Neural crest cell (in vitro differentiated cells): ENCODE measurements at places on chromosomes 6 and 20. TPM values are rescaled to one million over a fixed set of nuclear protein-coding genes. Genes with fewer than 3 reads are reported as not detected.

DNA sequence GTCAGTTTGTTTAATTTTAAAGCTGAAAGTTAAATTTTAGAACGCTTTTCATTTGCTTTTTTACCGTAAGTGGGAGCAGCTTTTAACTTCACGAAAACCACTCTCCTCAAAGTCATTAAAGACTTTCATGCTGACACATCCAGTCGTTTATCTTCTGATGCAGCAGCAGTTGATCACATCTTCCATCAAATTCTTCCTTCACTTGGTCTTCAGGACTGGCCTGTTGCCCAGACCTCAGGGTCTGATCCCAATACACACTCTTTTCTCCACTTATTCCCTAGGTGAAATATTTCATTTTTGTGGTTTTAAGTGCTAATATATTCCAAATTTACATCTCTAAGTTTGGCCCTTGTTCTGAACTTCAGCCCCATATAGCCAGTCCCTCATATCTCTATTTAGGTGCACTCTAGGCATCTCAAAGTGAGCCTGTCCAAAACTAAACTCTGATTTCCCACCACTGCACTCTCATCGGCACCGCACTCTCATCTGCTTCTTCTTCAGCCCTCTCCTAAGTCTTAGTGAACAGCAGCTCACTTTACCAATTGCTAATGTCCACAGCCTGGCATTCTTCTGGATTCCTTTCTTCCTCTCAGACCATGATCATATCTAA, 20.4 kb downstream of the AFDN start:
- H3K27ac ChIP-seq: no peak overlapping the region
- peaks cover 2% of the 10 kb centered on the region for H3K27me3 ChIP-seq
- H3K36me3 ChIP-seq: no peaks in the 10 kb centered on the region
- no peak for DNase-seq

The PGK2 gene
- total RNA-seq: not detected in 2 replicates

DNA sequence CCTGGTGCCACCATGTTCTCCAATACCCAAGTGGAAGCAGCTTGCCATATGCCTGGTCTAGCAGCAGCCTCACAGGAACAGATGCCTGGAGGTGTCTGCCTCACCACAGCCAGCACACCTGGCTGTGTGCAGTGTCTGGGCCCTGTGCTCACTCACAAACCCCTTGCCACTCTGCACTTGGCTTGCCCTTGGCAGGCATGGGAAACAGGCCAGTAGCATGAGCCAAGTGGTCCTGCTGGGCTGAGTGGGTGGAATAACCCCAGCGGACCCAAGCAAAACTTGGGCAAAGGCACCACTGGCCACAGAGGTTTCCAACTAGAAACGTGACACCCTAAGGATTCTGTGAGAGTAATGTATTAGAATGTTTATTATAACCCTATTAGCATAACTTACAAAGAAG, 600.5 kb upstream of the GJE1 start:
- H3K27me3 ChIP-seq: no peaks in the 10 kb centered on the region
- no peak overlapping the region for H3K4me3 ChIP-seq
- no peak for DNase-seq
- H3K36me3 ChIP-seq: no peaks in the 10 kb centered on the region
- peaks cover 5% of the 10 kb centered on the region for H3K4me1 ChIP-seq

The CAP2 gene
- total RNA-seq: 21.8 and 24.3 TPM in 2 replicates

The SYCP2L gene
- 5.6 and 9.9 TPM in 2 replicates for total RNA-seq

The POU5F1 gene
- not detected in 2 replicates for total RNA-seq

- H3K4me1 ChIP-seq: no peaks in the 10 kb centered on the region
- no peak for DNase-seq
- no peaks in the 10 kb centered on the region for H3K27me3 ChIP-seq
- H3K4me3 ChIP-seq: no peak overlapping the region
- H3K36me3 ChIP-seq: peaks cover 2% of the 10 kb centered on the region
These were observed 40.4 kb upstream of the ARG1 start for GRCh38 chr6:131532580-131533039.

- no peak overlapping the region for H3K27ac ChIP-seq
- H3K4me3 ChIP-seq: peak overlapping the region; percentile 95
- no peaks in the 10 kb centered on the region for H3K27me3 ChIP-seq
- peaks cover 25% of the 10 kb centered on the region for H3K36me3 ChIP-seq
- H3K4me1 ChIP-seq: peaks cover 29% of the 10 kb centered on the region
These were observed 770 bp downstream of the ULBP3 start for GRCh38 chr6:150068151-150068550.

The TFAP2D gene
- not detected in 2 replicates for total RNA-seq

DNA sequence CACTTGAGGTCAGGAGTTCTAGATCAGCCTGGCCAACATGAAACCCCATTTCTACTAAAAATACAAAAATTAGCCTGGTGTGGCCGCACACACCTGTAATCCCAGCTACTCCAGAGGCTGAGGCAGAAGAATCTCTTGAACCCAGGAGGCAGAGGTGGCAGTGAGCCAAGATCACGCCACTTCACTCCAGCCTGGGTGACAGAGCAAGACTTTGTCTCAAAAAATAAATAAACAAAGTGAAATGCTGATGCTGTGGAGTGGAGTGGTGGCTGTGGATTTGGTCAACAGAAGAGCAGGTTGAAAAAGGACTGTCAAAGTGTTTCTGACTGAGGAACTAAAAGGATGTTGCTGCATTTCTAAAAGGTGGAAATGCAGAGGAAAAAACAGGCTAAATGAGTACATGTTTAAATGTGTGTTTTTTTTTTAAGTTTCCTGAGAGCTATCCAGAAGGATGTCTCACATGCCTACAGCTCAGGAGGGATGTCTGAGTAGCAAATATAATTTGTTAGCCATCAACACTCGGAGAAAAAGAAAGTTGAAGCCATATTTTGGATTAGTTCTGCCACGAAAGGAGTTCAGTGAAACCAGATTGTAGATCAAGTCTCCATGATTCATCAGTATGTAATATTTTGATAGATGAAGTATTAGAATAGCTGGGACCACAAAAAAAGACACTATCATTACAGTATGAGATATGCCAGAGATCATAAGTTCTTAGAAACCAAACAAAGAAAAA, 621.1 kb upstream of the ADGRB3 start:
- H3K27me3 ChIP-seq: no peaks in the 10 kb centered on the region
- no peak for DNase-seq
- H3K27ac ChIP-seq: no peak overlapping the region

- H3K27ac ChIP-seq: no peak overlapping the region
- no peaks in the 10 kb centered on the region for H3K36me3 ChIP-seq
- no peaks in the 10 kb centered on the region for H3K27me3 ChIP-seq
- H3K4me3 ChIP-seq: no peak overlapping the region
- no peak for DNase-seq
- H3K4me1 ChIP-seq: peaks cover 27% of the 10 kb centered on the region
These were observed 4.0 kb downstream of the LY6G6F start for GRCh38 chr6:31710523-31711219.

- H3K4me3 ChIP-seq: no peak overlapping the region
- H3K27ac ChIP-seq: no peak overlapping the region
- H3K36me3 ChIP-seq: peaks cover 4% of the 10 kb centered on the region
These were observed 8.7 kb downstream of the CDS2 start for GRCh38 chr20:5135363-5136012.

The CFB gene
- not detected in 2 replicates for total RNA-seq

The HCK gene
- total RNA-seq: not detected in 2 replicates
